ENCODE measurements at places on chromosomes 12 and 14.

DNA sequence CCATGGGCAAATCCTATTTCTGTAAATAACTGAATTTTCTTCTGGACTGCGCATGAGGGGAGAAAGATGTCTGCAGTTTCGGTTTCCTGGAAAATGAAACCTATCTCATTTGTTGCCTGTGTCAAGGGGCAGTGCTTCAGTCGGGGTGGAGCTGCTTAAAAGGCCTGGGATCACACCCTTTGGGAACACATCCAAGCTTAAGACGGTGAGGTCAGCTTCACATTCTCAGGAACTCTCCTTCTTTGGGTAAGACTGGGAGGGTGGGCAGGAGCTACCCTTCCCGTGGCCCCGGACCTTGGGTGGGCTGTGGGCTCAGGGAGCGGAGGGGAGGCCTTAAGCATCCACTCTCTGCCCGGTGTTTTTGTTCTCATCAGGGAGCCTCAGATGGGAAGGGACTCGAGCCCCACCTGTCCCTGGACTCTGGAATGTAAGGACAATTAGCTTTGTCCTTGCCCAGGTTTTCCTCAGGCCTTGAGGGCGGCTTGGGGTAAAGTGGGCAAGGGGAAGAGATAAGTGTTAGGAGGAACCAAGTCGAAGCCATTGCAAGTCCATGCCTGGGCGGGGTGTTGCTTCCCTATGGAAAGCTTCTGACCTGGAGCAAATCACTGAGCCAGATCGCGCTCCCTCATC is at the start of gene IFI27:
Gene IFI27 (plus strand): TSS at position 185 of the 630 bp plus-strand sequence.
- DNase-seq: no peak

DNA sequence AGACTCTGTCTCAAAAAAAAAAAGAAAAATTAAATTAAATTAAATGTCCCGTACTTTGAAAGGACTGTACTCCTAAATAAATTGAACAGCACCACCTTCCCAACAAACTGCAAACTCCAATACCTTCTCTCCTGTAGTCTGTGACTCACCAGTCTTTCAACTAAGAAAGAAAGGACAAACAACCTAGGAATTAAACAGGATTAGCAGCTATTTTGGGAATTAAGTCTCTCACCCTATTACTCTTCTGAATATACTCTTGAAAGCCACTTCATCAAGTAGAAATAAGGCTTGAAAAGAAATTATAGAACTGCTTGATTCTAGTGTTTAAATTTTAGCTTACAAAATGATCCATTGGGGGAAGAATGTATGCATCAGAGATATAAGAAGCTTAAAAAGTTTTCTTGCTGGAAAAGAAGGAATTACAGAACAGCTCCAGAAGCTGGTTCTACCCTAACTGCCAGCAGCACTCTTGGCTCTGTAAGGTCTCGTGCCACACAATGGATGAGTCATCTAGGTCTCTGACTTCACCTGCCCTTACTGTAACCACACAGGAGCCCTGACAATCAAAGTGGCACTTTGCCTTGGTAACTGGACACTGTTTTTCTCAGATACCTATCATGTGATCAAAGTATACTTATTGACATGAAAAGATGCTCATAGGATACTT is 57.0 kb upstream of the CERS5 start:
- DNase-seq: peak; percentile 24

GRCh38 chr12:6420364-6420763 is 24.4 kb upstream of the CD27 start:
- no peak for DNase-seq

- DNase-seq: no peak
Measured at GRCh38 chr12:131402781-131403396, 308.0 kb upstream of the SFSWAP start.

DNA sequence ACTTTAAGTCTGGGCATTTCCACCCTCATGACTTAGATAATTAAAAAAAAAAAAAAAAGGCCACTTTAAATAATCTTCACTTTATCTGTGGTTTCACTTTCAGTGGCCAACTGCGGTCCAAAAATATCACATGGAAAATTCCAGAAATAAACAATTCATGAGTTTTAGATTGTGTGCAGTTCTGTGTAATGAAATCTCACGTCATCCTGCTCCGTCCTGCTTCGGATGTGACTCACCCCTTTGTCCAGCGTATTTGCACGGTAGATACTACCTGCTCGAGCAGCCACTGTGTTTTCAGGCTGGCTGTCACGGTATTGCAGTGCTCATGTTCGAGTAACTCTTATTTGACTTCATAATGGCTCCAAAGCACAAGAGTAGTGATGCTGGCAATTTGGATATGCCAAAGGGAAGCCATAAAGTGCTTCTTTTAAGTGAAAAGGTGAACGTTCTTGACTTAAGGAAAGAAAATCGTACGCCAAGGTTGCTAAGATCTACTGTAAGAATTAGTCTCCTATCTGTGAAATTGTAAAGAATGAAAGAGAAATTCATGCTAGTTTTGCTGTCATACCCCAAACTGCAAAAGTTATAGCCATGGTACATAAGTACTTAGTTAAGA is 2.4 kb downstream of the E2F7 start:
- DNase-seq: no peak

DNA sequence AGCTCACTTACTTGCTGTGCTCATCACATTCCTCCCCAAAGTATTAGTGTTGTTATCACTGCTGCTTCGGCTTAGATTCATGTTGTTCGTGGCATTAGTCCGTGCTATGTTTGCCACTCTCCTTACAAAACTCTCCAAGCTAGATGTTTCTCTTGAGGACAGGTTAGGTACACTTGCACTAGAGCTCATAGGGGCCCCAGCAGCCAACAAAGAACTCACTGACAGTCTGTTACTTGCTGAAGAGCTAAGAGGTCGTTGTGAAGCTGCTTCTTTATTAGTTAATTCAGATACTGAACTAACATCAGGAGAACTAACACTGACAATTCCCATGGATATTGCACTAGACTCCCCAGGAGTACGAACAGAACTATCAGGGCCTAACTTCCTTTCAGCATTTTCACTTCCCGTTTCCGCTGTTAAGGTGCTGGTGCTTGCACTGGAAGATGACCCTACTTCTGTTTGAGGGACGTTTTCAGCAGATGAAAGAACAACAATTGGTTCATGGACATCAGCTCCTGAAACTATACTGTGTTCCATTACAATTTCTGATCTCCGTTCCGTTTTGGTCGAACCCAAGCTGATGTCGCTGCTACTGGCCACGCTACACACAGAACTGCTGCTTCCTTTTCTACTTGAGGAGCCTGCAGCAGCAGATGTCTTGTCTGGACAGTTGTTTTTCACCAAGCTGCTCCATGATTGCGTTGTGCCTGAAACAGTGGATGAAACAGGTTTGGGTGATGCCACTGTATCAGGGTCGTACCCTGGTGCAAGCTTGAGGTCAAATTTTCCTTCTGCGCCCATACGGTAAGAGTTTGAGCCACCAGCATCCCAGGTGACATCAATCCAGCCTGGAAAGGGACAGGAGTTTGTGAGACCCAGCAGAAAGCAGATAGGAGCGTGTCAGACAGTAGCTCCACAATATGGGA is 78.7 kb downstream of the HECTD1 start:
- no peak for DNase-seq

DNA sequence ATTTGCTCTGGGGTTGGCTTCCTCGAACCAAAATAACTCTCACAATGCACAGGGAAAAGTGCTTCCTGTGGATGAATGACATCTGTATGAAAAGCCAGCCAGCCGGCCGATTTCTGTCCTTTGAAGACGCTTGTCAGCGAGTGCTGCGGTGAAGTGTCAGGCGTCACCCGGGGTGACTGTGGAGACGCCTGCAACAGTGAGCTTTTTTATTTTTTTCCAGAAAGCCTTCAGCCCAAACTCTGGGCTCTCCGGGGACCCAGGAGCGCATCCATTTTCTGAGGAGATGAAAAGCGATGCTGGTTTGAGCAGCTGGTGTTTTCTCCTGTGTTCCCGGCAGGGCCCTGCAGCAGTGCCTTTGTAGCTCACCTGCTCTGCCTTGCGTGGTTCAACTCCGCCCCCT is 147.9 kb upstream of the MYL2 start:
- DNase-seq: no peak

DNA sequence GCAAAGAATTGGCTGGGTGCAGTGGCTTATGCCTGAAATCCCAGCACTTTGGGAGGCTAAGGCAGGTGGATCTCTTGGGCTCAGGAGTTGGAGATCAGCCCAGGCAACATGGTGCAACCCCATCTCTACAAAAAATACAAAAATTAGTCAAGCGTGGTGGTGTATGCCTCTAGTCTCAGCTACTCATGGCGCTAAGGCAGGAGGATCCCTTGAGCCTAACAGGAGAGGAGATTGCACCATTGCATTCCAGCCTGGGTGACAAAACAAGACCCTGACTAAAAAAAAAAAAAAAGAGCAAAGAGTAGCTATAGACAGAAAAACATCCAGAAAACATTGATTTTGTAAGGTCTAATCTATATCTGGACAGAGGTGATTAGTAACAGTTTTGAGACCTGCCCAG is 25.0 kb downstream of the KIF21A start:
- DNase-seq: no peak

- DNase-seq: no peak
Measured at GRCh38 chr14:22311636-22312035, 277.4 kb downstream of the DAD1 start.

- DNase-seq: no peak
Measured at GRCh38 chr12:2244013-2244861, 191.4 kb downstream of the CACNA1C start.

- DNase-seq: no peak
Measured at GRCh38 chr12:59345406-59345805, 250.4 kb upstream of the SLC16A7 start.

DNA sequence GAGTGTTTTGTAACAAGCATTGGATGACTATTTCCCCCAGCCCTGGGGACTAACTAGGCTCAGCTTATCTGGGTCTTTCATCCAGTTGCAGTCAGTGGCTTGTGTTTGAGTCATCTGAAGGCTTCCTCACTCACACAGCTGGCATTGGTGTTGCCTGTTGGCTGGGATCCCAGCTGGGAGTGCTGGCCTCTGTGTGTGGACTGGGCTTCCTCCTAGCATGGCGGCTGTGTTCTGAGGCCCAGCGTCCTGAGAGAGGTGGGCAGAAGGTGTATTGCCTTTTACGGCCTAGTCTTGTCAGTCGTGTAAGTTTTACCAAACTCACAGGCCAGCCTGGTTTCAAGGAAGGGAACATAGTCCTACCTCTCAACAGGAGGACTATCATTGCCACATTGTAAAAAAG is 28.3 kb upstream of the PPP2R5C start:
- DNase-seq: no peak

GRCh38 chr12:108664338-108665258 is 30.9 kb upstream of the SELPLG start:
- DNase-seq: peak; percentile 73

DNA sequence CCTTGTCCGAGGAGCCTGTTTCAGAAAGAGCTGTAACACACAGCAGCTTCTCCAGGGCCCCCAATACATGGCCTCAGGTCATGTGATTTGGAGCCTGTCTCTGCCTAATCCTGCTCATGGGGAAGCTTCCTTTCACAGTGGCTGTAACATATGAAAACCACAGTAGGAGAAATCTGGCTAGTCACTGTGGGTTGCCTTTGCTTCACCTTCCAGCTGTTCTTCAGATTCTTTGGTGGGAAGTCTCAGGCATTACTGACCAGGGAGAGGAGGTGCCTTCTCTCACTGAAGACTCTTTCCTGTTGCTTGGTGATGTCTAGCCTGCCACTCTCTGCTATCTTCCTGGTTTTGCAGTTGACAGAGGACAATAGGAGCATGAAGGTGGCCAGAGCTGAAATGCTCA is 350.6 kb downstream of the DPF3 start:
- DNase-seq: no peak

DNA sequence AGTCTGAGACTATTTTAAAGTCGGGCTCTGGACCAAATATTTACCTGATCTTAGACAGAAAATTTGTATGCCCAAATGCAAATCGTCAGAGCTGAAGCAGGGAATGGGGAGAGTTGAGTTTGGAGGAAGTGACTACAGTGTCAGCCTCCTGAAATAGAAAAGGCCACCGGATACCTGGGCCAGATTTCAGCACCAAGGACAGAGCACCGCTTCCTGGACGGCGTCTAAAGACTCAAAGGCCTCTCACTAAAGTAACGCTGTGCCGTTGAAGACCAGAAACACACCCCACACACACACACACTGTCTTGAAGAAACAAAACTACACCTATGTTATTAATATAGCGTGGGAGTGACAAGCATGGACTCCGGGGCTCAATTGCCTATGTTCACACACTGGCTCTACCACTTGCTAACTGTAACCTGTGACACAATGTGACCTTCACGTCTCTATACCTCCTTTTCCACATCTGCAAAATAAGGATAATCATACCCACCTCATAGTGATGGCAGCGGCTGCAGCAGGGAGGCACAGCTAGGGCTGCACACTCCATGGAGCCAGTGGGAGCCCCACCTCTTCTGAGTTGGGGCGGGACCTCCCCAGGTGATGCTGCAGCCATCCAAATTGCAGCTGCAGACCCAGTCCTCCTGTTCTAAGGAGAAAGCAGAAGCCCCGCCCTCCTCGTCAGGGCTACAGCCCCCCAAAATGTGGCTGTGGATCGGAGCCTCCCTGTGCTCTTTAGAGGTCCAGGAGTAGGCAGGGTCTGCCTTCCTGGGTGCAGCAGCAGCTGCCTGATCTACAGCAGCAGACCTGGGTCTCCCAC is 35.6 kb downstream of the KRT76 start:
- DNase-seq: no peak

DNA sequence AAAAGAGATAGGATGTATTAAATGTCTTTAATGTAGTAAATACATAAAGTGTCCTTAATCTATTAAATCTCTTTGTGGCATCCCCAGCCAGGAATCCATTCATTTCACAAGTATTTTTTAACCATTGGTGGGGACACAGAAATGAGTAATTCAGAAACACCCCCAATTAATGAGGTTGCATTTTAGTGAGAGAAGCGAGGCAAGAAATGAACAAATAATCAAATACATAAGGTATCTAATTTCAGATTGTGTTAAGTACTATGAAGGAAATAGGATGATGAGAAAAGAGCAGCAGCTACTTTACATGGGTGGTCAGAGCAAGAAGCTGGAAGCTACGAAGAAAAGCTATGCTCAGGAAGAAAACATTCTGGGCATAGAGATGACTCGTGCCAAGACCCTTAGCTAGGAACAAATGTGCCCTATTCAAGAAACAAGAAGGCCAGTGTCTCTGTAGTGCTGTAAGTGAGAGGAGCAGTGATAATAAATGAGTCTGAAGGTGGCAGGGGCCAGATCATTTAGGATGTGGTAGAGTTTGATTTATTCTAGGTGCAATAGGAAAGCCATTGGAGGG is 60.5 kb upstream of the IGF1 start:
- no peak for DNase-seq

- DNase-seq: no peak
Measured at GRCh38 chr14:60133487-60133886, 31.7 kb downstream of the DHRS7 start.
